ENCODE measurements at places on chromosomes 2 and 18.
A peak's percentile ranks its signal among the peaks of the same experiment; 100 is the strongest.

DNA sequence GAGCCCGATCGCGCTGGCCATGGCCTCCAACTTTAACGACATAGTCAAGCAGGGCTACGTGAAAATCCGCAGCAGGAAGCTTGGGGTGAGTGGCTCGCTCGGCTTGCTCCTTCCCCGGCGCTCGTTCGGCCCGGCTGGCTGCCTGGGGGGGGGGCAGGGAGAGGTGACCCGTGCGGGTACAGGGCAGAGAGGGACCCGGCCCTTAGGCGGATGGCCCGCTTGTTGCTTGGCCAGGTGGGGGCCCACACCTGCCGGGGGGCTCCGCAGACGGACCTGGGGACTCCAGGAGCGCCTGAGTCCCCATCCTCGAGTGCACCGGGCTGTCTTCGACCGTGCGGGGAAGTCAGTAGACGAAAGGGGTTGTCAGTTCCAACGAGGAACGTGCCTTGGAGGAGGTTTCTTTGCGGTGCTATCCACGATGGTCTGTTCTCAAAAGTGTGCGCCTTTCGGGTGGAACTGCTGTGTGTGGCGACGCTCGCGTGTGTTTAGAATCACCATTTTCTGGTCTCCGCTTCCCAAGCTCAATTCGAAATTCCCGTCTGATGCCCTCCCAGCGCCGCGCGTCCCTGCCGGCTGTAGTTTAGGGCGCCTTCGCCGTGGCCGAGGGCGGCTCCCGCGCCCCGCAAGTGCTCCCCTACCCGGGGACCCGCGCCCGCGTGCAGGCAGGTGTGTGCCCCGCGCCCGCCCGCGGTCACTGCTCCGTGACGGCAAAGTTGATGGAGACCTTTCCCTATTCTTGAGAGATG, 711 bp downstream of the DOK6 start:
- DNase-seq: no peak

DNA sequence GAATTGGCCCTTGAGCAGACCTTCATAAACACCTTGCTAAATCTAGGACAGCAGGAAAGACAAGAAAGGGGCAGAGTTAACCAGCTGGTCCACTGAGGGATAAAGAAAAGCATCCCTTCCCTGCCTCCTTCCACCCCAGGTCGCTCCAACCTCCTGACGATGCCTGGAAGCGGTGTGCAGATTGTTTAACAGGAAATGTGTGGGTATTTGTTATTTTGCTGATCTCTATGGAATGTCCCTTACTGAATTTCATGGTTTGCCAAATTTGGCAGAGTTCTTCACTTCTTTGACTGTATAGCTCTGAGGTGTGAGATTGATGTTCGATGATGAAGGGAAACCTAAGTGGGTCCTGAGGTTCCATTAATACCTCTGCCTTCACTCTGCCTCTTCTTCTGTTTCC, 72.9 kb downstream of the MAP3K20 start:
- DNase-seq: no peak

GRCh38 chr2:188576651-188577050, 285.0 kb downstream of the GULP1 start:
- DNase-seq: no peak

DNA sequence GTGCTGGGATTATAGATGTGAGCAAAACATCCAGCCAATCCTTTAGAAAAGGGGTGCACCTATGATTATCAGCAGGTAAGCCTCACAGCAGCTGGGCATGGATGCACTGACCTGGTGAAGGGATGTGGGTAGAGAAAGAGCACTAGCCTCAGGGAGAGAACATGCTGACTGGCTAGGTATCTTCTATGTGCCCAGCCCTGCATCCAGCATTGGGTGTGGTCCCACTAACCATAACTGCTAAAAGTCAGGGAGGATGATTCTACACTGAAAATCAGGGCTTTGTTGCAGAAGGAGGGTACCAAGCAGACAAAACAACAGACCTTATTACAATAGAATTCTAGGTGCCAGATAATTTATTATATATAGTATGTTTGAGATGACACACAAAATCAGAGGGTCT, 21.1 kb upstream of the RGPD8 start:
- DNase-seq: no peak

DNA sequence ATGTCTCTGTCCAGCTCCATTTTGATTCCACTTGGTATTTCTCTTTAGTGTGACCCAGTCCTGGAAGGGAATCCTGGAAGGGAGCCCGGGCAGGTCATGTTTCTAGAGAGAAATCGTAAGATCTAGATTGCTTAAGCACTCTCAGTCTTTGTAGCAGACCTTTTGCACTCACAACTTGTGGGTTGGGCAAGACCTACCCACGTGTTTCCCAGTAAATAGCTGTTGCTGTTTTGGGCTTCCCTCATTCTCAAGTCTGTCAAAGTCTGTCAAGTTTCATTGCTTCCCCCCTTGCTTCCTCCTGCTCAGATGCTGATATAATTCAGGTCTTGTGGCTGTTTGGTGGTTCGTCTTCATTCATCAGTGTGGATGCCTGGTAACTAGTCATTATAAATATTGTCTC, 17.4 kb upstream of the NEMP2 start:
- no peak for DNase-seq

- DNase-seq: no peak
Measured at GRCh38 chr2:74188018-74188601, 9.4 kb upstream of the MOB1A start.

GRCh38 chr2:207205173-207205957, 39.6 kb upstream of the KLF7 start:
- no peak for DNase-seq

GRCh38 chr2:108855194-108855593, 68.6 kb downstream of the CCDC138 start:
- no peak for DNase-seq

GRCh38 chr18:54165450-54165849, 59.0 kb downstream of the MBD2 start:
- DNase-seq: no peak

DNA sequence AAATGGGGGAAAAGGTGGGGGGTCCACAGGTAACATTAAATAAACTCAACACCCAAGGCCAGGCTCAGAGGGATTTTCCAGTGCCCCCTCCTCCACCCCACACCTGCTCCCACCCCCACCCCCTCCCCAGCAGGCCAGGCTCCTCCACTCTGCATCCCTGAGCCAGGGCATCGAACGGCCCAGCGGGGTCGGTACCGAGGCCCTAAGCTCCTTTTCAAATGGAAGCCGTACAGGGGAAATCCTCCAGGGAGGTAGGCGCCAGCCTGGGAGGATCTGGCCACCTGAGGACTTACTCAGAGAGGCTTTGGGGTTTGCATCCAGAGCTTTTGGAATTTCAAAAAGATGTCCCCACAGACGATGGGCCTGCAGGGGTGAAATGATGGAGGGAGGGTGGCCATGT, 46.5 kb downstream of the ZFP36L2 start:
- DNase-seq: no peak

DNA sequence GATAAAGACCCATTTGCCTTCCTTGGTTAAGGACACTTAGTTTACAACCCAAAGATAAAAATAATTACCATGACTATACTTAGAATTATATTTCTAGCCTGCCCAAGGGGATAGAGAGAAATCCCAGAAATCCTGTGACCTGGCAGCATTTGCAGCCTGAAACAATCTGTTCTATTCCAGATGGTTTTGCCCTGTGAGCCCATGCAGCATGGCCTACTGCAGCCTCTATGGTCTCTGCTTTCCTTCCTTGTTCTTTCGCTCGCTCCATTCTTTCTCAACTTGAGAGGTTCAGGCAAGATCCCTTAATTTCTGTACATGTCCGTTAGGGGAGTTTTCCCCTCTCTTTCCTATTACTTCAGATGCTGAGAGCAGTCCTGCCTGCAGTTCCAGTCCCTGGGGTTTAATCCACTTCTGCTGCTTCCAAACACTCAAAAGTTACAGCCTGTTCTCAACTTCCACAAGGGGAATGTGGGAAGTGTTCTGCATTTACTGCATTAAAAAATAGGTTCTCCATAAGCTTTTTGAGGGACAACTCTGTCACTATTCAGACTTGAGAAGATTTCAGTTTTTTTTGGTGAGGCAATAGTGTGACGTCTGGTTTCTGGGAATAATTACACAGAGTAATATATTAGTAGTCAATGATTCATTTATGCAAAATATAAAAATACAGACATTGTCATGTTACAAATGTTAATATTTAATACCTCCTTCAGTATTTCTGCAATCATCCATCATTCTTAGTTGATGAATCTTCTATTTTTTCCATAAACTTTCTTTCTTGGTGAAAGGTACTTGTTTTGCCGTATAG, 80.3 kb downstream of the CDCA7 start:
- no peak for DNase-seq

GRCh38 chr2:168658706-168659105, 143.7 kb upstream of the NOSTRIN start:
- no peak for DNase-seq

DNA sequence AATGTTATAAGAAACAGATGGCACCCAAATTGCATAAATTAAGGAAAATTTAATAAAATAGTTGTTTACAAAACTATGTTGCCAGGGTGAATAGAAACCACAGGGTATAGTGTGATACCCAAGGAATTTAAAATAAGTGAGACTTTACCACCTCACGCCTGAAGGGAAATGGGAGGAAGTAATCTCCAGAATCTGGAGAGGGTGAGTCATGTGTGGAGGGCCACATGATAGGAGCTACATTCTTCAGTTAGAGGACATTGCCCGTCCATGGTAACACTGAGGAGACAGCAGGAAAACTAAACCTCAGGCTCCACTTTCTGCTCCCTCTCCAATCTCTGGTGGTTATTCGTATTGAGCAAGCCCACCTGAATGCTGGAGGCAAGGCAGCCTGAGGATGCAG, 97.2 kb upstream of the NXPH2 start:
- peak; percentile 4 for DNase-seq

- no peak for DNase-seq
Measured at GRCh38 chr18:48790869-48791635, 159.7 kb downstream of the SMAD7 start.

GRCh38 chr2:13091861-13092378, 375.2 kb downstream of the TRIB2 start:
- no peak for DNase-seq

DNA sequence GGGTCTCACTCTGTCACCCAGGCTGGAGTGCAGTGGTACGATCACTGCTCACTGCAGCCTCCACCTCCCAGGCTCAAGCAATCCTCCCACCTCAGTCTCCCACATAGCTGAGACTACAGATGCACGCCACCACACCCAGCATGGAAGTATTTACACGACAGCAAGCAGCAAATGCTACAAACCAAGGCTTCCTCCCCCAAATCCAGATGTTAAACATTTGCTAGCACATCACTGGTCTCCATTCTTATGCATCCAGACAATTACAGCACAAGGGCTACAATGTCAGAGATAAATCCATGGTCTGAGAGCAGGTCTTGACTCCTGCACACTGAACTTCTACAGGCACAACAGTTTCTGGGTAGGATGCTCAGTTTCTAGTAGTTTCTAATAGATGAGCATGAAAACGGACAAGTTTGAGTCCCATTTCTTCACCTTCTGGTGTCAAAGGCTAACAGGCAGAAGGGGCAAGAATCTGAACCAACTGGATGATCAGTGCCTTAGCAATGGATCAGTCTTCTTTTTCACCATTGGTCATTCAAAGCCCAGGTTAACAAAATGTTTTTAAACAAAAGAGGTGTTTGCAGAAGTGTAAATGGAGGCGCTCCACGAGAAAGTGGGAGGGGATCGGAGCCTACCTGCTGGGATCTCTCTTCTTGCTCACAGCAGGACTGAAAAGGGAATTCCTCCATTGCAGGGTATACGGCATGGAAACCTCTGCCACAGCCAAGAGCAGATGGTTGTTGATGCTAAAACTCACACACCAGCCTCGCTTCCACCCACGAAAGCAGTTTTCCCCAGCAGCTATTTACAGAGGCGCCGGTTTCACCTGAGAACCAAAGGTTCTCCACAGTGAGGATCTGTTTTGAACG, 135.0 kb upstream of the ARL4C start:
- DNase-seq: no peak

DNA sequence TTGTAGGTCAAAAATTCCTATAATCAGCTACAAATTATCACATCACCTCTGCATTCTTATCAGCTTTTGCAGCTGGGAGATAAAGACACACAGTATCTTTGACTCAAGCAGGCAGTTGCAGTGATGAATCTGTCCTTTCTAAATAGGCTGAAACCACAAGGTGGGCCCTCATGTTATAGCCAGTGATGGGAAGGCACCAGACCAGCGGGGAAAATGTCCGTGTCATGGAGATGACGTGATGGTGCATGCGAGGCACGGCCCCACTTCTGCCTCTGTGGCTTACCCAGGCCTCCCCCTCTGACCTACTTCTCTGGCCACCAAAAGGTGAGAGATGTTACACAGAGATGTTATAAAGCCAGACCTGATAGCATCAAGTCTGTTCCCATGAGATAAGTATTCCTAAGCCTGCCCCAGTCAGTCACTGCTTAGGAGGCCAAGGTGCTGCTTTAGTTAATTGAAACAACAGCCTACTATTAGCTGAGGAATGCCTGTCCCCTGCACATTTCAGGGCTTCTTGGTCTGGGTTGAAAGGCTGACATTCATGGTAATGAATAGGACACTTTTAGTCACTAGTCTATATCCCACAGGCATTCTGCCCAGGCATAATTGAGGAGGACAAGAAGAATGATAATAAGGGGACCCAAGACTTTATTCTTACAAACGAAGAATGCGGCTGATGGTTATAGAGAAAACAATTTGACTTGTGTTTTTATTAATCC, 327.9 kb downstream of the LPIN1 start:
- DNase-seq: peak; percentile 35

- DNase-seq: peak; percentile 21
Measured at GRCh38 chr18:63161032-63161760, 158.4 kb downstream of the BCL2 start.

DNA sequence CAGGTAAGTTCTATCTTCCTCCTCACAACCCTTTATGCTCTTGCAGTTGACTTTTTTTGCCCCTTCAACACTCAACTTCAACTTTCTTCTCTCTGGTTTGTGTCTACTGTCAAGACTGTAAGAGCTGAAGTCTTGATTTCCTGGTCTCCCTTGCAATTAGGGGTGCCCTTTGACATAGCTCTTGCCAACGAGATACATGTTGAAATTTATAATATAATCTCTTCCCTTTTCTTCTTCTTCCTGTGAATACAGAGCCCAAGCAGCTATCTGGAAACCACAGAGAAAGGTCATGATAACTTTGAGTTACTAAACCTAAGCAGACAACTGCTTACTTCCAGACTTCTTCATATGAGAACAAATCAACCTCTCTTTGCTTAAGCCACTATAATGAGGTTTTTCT, 163.5 kb downstream of the MC4R start:
- DNase-seq: no peak

DNA sequence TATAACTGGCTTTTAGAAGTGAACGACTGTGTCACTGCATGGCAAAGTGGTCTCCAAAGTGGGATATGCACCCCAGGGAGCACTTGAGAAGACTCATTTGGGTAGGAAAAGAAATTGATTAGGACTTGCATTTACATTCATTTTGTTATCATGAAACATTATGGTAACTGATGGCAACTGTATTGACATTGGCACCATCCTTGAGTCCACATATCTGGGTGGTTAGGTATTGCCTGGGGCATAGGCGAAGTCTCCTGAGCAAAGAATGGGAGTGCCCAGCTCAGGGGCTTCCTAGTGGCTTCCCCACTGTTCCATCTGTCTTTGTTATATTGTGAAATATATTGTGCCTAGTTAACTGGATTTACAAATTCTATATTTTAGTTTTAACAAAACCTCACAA, 29.2 kb downstream of the SPATS2L start:
- no peak for DNase-seq

All from COLO829 (cell line).